SW 1271 (cell line): ENCODE measurements at places on chromosomes 2 and 18.

- DNase-seq = no peak
Observed at GRCh38 chr2:153912798-153913396, 41.2 kb downstream of the GALNT13 start.

GRCh38 chr2:224909885-224910573 lies 132.2 kb downstream of the DOCK10 start:
- no peak for DNase-seq

GRCh38 chr2:47357483-47357882 lies 45.5 kb upstream of the MSH2 start:
- no peak for DNase-seq

DNA sequence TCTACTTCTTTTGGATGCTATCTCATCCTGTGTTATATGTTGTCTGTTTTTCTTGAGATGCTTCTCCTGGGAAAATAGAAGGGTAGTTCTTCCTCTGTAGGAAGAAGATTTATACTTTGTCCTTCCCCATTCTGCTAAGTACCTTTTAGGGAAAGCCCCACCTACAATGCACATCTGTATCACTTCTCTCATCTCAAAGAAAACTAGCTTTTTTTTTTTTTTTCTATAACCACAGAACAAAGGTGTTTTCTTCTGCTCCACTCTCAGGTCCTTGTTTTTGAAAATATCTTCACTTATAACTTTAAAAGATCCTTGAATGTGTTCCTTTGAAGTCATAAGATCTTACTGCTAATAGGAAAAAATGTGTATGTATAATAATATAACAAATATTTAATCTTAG lies 30.8 kb downstream of the CCDC150 start:
- no peak for DNase-seq

DNA sequence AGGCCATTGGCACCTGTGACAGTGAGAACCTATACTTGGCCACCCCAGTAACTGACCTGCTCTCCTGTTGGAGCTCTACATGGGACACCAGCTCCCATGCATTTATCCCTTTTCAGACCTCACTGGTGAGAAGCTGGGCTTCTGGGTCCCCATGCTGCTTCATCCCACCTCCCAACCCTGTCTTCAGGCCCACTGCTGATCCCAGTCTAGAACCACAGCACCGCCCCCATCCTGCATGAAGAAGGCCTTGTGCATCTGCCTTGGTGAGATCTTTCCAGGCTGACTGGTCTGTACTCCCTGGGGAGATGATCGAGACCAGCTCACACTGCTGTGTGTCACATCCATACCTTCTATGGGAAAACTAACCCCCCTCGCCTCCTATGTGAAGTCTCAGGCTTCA lies 22.7 kb downstream of the TTC32 start:
- no peak for DNase-seq

GRCh38 chr18:46559946-46560670 lies 96.9 kb downstream of the LOXHD1 start:
- no peak for DNase-seq

DNA sequence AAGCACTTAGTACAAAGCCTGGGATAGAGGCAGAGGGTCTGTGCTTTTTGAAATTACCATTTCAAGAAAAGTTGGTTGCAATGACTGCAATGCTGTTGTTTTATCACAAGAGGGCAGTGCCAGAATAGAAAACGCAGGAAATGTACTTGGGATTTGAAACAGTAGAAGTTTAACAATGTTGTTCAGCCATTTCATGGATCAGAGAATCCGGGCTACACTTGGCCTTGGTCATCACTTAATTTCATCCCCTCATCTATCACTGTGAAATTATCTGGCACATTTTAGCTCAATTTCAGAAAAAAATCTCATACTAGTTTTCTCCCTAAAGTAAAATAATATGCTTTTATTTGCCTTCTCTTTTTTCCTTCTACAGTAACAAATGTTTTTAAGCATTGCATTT lies 70.8 kb downstream of the RAPGEF4 start:
- no peak for DNase-seq

- DNase-seq = no peak
Observed at GRCh38 chr2:237737196-237737865, 61.2 kb upstream of the RBM44 start.

DNA sequence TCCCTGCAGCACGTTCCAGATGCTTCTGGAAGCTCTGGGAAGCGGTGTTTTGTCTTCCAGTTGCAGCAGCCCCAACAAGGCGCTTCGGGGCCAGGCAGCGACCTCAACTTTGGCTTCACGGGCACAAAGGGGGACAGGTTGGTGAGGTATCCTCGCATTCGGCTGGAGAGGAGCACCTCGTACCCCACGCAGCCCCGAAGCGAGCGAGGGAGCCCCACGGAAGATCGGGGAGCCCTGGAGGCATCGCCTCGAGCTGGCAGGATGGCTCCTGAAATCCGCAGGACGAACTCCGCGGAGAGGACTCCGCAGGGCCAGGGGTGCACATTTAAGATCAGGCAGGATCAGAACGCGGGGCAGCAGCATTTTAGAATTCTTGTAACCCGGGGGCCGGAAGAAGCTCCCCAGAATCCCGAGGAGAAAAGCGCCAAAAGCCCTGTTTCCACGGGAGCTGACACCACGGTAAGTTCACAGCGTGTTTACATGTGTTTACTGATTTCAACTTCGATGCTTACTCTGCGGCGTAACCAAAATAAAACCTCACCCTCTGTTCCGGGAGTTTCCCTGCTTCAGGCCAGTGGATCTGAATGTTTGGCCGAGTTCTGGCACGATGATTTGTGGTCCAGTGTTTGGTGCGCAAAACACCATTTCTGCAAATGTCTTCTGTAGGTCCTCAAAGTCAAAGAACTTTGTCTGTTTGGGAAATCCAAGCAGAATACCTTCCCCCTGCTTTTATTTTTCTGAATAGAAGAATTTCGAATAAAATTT lies 212.5 kb downstream of the NEDD4L start:
- no peak for DNase-seq

DNA sequence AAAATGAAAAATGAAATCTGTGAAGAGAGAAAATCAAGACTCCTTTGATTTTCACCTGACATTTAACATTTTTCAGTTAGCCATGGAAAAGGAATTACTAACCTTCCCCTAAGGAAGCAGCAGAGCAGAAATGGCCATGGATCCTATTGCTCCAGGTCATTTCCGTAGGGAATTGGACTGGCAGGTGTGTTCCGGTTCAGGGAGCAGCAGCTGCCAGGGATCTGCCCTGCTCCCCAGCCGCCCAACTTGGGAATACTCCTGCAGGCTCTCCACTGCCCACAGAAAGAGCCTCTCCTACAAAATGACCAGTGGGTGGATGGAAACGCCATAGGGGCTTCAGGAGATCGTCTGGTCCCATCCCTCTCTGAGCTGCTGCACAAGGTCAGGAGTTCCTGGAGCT lies 86.0 kb upstream of the MAPK4 start:
- DNase-seq = no peak

DNA sequence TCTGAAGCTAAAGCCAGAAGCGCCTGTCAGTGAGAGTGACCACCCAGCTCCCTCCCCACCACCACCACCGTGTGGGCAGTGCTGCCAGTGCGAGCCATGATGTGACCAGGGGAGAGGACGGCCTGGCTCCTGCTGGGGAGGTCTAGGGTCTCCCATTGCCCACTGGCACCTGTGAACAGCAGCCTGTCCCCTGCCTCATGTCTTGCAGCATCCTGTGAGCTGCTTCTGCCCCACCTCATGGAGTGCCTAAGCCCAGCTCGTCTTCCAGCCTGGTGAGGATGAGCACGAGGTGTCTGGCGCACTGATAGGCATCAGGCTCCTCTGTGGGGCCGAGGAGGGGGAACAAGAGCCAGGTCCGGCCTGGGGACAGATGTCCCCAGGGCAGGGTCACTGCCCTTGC lies 61.4 kb downstream of the FAM168B start:
- no peak for DNase-seq

GRCh38 chr2:56613254-56613653 lies 429.5 kb downstream of the CCDC85A start:
- no peak for DNase-seq

- no peak for DNase-seq
Observed at GRCh38 chr18:76688724-76689472, 133.5 kb upstream of the ZNF236 start.

- DNase-seq = no peak
Observed at GRCh38 chr2:120559401-120559800, 176.3 kb upstream of the GLI2 start.

GRCh38 chr18:5297597-5297996 lies 2.1 kb upstream of the ZBTB14 start:
- DNase-seq = no peak

- DNase-seq = no peak
Observed at GRCh38 chr2:98422449-98422848, 22.2 kb upstream of the INPP4A start.

GRCh38 chr2:97708048-97708380 lies 5.4 kb upstream of the ZAP70 start:
- no peak for DNase-seq

GRCh38 chr2:27735263-27735904 lies 36.1 kb upstream of the MRPL33 start:
- no peak for DNase-seq

- no peak for DNase-seq
Observed at GRCh38 chr18:54742120-54742519, 86.2 kb upstream of the RAB27B start.

GRCh38 chr18:42242758-42243157 lies 287.7 kb downstream of the PIK3C3 start:
- no peak for DNase-seq

- DNase-seq = no peak
Observed at GRCh38 chr2:35526741-35527140, 828.8 kb upstream of the CRIM1 start.

- no peak for DNase-seq
Observed at GRCh38 chr18:53686965-53687364, 537.5 kb downstream of the MBD2 start.

DNA sequence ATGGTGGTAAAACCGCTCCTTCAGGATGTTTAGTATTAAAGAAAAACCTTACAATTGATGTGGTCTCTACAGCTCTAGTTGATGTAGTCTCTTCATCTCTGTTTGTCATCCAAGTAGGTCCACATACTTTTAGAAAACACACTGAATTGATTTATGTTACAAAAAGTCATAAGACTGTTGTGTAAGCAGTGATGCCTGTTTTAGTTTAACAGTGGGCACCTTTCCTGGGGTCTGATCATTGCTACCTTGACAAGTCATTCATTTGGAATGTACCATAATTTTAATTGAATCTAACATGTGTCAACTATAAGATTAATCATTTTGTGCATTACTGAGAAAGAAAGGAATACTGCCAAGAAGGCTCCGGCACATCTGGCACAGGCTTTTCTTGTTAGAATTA lies 34.3 kb downstream of the GIGYF2 start:
- DNase-seq = no peak

- DNase-seq = no peak
Observed at GRCh38 chr2:62452701-62453454, 53.1 kb downstream of the TMEM17 start.

GRCh38 chr2:158091647-158092046 lies 10.0 kb upstream of the UPP2 start:
- no peak for DNase-seq

GRCh38 chr2:2007551-2008501 lies 263.5 kb upstream of the PXDN start:
- DNase-seq = no peak

DNA sequence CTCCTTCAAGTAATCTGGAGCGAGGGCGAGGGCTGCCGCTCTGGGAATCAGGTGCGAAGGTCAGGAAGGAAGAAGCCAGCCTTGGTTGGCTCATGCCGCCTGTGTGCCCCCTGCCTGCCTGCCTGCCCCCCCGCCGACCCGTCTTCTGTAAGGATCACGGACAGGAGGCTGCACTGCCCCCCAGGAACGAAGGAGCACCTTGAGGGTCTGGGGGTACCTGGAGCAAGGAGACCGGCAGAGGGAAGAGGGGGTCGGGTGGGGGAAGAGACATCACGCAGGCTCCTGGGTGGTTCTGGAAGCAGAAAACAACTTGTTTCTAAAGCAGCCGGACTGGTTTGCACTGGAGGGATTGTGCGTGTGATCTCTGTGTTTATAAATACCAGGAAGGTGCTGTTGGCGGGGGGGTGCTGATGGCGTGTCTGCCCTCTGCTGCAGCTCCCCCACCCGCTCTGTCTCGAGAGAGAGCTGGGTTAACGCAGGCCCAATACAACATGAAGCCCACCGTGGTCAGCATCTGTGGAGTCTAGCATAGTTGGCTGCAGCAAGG lies 1.7 kb downstream of the FOSL2 start:
- DNase-seq = peak; percentile 42

GRCh38 chr2:212842544-212843185 lies 304.1 kb upstream of the ERBB4 start:
- DNase-seq = no peak

GRCh38 chr18:56770873-56771272 lies 119.7 kb downstream of the WDR7 start:
- DNase-seq = no peak

DNA sequence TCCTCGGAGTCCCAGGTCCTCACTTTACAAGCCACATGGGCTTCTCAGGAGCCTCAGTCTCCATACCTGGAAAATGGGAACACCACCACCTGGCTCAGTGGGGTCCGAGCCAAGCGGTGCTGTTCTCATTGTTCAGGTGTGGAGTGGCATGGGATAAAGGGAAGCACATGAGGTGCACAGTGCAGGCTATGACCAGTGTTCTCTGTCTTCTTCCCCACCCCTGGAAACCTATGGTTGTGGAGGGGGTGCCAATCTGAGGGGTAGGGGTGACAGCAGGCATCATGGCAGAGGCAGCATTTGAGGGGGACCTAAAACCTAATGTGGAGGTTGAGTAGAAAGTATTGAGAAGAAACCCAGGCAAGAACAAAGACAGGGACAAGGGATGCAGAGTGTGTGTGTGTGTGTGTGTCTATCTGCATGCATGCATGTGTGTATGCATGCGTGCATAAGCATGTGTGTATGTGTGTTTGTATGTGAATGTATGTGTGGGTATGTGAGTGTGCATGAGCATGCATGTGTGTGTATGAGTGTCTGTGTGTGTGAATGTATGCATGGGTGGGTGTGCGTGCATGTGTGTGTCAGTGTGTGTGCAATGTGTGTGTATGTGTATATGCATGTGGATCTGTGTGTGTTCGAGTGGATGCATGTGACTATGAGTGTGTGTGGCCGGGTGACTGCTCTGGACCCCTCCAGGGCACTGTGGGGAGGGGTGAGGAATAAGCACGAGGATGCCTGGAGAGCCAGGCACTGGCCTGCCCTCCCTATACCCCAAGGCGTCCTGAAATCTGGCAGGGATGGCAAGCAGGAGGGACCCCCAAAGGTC lies 4.0 kb downstream of the KIF1A start:
- DNase-seq = no peak

- no peak for DNase-seq
Observed at GRCh38 chr2:200640901-200641300, 55.1 kb downstream of the AOX1 start.

DNA sequence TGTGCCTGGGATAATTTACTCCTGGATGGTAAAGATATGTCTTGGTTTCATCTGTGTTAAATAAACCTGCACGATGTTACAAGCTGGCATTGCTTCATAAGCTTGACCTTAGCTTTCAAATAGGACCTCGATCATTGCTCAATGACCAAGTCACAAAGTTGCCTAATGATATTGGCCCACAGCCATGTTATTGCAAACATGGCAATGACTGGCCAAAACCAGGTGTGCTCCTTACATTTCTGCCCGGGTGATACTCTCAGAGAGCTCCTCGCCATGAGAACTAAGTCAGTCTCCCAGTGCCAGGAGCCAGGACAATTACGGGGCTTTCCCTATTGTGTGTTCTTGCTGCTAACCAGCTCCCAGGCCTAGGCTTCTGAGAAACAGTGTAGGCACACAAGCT lies 72.5 kb upstream of the CYP1B1 start:
- DNase-seq = no peak
